Daoy (cell line): ENCODE measurements at places on chromosomes 16 and 17. TPM values are rescaled to one million over a fixed set of nuclear protein-coding genes. Genes with fewer than 3 reads are reported as not detected.
A peak's percentile ranks its signal among the peaks of the same experiment; 100 is the strongest.

The ACSM3 gene
- 2.2 and 4.8 TPM in 2 replicates for total RNA-seq

DNA sequence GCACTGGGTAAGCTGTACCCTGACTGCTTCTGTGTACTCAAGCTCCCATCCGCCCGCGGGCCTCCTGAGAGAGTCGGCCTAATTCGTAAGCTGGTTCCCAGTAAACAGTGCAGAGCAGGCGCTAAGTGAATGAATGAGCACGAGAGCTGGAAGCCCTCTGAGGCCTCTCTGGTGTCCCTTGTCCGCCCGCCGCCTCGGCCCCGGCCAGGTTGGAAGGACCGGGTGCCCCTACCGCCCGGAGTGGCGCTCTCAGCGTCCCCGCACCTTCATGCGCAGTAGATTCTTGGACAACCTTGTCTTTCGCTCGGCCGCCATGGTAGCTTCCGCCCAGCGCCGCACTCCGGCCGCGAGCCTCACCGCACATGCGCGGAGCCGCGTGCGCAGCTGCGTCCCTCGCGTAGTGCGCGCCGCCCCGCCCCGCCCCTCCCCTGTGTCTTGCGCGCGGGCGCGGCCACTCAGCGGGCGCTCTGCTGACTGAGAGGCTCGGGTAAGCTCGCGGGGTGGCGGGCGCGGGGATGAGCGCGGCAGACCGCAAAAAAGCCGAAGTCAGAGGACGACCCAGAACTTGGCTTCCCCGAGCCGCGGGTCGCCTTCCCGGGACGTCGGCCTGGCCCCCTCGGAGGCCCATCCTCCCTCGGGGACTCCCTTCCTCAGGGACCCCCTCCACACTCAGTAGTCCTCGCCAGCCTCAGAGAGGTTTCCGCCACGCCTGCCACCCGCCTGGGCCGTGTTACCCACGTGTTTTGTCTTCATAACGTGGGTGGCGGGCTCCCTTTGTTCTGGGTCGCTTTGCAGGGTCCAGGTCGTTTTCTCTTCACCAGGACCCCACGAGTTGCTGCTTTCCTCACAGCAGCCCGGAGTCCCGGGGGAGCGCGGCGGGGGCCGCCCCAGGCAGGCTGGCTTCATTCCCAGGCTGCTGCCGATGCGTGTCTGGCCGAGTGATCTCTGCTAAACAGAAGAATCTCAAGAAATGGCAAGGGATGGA is at the start of gene MPHOSPH6:
TSS of gene MPHOSPH6 (minus strand) at position 364 of the 985 bp plus-strand sequence. CDS start at position 315, 49 bp downstream.
- peak; percentile 94 for DNase-seq

The NDRG4 gene
- 5.7 and 15.9 TPM in 2 replicates for total RNA-seq

GRCh38 chr16:49855822-49856671 is at the start of gene ZNF423:
Gene ZNF423 (minus strand): TSS chr16:49856112. CDS start chr16:49855774, 338 bp downstream.
- peak; percentile 13 for DNase-seq

- DNase-seq = no peak
Measured at GRCh38 chr16:54690306-54690705, 240.4 kb upstream of the IRX5 start.

The ITGB3 gene
- total RNA-seq = 15.1 and 22.1 TPM in 2 replicates

GRCh38 chr16:86522634-86523033 is 12.3 kb downstream of the FOXF1 start:
- no peak for DNase-seq

GRCh38 chr17:44014133-44014436 is 678 bp downstream of the TMEM101 start:
- DNase-seq = no peak

GRCh38 chr17:17206124-17206912 is at the start of gene PLD6:
Gene PLD6 (minus strand): TSS chr17:17206333. CDS start chr17:17206286, 47 bp downstream.
- DNase-seq = peak; percentile 91

DNA sequence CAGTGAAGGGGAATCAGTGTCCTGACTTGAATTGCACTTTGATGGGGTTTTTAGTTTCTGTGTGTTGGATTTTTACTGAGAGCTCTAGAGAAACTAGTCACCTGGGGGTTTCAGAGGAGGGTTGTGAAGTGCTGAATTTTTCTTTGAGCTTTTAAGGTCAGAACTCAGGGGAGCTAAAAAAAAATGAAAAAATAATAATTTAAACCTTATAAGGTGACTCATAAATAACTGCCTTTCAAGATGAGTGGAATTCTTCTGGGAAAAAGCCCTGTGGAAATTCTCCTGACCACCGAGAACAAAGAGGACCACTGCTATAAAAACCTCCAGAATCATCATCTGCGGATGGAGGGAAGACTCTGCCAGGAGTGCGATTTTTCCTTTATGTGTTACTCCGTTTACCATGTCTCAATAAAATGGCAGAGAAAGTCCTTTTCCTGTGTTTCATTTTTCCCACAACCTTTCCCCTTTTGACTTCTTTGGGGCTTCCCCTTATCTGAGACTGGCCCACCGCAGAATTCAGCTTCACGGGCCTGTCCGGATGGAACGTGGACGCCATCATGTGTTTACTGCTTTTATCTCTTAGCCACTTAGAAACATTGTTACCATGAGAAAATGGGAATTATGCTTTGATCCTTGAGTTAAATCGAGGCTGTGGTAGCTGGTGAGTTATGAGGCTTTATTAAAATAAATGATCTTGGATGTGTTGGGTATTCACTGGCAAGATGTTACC is 39.7 kb downstream of the RPTOR start:
- DNase-seq = no peak

DNA sequence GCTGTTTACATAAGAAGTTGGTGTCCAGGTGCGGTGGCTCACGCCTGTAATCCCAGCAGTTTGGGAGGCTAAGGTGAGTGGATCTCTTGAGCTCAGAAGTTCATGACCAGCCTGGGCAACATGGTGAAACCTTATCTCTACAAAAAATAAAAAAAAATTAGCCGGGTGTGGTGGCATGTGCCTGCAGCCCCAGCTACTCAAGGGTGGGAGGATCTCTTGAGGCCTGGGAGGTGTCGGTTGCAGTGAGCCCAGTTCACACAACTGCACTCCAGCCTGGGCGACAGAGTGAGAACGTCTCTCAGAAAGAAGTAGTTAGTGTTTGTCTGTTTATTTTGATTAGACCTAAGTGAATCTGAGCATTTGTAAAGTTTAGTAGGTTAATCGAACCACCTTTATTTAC is 12.8 kb downstream of the DDX19A start:
- no peak for DNase-seq

The PPP1R27 gene
- total RNA-seq = not detected in 2 replicates

GRCh38 chr16:49482690-49483089 is 109.1 kb downstream of the C16orf78 start:
- no peak for DNase-seq

DNA sequence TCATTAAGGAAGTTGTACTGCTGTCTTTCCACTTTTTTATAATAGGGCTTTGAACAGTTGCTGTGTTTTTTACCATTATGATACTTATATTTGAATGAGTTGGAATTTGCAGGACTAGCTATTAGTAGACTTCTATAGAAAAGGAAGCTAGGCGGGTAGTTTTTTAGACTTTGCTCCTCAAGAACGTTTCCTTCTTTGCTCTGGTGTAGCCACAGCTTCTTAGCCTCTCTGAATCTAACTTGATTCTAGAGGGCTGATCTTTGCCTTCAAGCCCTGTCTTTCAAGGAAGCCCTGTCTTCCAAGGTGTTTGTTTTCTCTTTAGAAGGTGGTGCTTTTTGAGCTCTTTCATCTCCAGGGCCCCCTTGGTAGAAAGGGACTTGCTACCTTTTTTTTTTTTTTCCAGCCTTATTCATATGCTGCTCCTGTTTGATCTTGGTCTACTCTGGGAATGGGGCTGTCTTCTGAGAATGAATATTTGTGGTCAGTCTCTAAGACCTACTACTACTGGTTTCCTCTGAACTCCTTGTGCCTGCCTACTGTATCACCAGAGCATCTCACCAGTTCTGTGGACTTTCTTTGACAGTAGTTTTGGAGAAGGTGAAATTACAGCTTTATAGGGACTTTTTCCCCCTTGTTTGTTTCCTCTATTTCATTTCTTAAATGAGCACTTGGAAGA is 52.3 kb upstream of the RASL10B start:
- no peak for DNase-seq

The TAC4 gene
- not detected in 2 replicates for total RNA-seq

DNA sequence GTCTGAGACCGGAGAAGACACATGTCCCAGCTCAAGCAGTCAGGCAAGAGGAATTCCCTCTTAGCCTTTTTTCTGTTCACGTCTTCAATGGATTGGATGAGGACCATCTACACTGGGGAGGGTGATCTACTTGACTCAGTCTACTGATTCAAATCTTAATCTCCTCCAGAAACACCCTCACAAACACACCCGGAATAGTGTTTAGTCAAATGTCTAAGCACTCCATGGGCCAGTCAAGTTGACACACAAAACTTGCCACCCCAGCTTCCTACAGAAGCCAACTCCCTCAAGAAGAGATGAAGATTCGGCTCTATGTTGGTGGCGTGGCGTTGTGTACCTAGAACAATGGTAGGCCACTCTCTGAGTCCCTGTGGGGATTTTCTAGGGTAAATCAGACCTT is 22.5 kb upstream of the NKD1 start:
- no peak for DNase-seq

The NOS2 gene
- 0.54 and 0.74 TPM in 2 replicates for total RNA-seq

- no peak for DNase-seq
Measured at GRCh38 chr17:15945527-15946191, 729 bp downstream of the ADORA2B start.

- DNase-seq = no peak
Measured at GRCh38 chr16:29720703-29721102, 25.1 kb downstream of the C16orf54 start.

The ZNF205 gene
- total RNA-seq = 6.6 and 10.5 TPM in 2 replicates

GRCh38 chr16:66996324-66996982 is 8.1 kb downstream of the CES4A start:
- DNase-seq = no peak

DNA sequence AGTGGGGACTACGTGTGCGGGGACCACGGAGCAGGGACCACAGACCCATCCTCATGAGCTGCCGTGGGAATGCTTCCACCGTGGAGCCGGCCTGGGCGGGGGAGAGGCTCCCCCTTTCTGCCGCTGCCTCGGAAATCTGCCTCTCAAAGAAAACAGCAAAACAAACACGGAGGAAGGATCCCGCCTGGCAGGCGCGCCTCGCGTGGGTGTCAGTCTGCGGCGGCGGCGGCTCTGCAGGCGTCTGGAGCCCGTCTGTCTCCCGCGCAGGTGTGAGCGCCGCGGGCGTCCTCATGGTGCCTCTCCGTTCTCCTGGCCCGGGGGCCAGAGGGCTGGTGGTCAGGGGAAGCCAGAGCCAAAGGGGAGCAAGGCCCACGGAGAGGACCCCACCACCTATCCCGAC is 27.5 kb downstream of the GSE1 start:
- DNase-seq = no peak

DNA sequence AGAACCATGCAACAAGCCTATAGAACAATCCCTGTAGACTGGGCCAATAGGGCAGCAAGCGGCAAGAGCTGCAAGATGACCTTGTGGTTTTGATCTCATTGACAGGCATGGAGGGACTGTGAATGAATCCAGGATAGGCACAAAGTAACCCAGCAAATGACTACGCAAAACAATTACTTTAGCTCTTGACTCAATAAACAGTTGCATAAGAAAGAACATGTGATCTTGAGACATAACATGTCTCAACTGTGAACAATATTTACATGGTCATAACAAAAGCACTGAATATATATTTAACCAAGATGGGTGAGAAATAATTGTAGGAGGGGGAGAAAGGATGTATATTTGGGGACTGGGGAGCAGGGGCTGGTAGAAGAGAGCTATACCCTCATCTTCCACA is 313.7 kb upstream of the CDH5 start:
- no peak for DNase-seq

DNA sequence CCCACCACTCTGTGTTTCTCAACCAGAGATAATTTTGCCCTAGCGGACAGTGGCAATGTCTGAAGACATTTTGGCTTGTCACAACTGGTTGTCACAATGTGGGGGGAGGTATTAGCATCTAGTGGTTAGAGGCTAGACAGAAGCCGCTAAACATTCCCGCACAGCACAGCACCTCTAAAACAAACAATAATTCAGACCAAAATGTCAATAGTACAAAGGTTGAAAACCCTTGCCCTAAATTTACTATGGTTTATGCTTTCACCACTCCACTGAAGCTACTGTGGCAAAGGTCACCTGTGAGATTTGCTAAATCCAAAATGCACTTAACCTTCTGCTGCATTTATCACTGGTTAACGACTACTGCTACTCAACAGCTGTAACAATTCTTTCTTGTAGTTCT is 14.1 kb downstream of the NUP88 start:
- no peak for DNase-seq

DNA sequence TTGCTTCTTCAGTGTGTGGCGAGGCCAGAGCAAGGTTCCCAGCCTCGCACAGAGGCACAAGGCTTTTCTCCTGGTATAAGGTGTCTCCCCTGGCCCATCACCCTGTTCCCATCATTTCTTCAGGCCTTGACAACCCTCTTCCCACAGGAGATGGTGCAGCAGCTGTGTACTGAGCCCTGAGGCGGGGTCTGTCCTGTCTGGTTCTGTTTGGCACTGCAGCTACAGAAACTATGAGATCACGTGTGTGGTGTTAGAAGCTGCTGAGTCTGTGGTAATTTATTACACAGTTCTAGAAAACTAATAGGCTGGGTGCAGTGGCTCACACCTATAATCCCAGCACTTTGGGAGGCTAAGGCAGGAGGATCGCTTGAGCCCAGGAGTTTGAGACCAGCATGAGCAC is 7.2 kb downstream of the PLA2G15 start:
- DNase-seq = no peak

GRCh38 chr16:50562657-50563056 is 14.5 kb downstream of the NKD1 start:
- no peak for DNase-seq

GRCh38 chr16:51166091-51166490 is 15.0 kb upstream of the SALL1 start:
- DNase-seq = peak; percentile 12

DNA sequence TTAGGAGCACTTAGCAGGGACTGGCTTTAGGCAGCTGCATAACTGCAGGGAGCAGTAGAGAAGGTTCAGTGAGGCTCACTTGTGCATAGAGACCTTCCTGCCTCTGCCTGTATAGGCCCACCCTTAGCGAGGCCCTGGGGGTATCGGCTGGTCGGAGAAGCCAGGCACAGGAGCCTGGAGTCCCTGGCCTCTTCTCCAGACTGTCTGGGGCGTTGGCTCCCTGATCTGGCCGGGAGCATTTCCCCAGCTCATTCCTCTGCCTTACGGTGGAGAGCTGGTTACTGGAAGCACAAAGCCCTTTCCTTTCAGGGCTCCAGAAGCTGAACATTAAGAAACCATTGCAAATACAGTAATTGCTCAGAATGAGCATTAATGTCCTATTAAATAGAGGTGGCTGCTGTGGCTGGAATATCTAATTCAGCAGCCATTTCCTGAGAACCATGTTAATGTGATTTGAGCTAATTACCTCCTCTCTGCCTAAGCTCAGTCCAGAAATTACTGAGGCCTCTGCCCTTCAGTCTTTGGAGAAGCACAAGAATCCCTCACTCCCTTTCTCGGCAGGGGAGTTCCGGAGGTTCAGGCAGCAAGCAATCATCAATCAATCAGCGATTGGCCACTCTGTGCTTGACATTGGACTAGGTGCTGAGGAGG is 18.8 kb upstream of the TMEM220 start:
- no peak for DNase-seq

- no peak for DNase-seq
Measured at GRCh38 chr17:81537856-81538555, 9.8 kb downstream of the FSCN2 start.

The CLEC18C gene
- 0.17 TPM in 1 of 2 replicates, not detected in the other for total RNA-seq

DNA sequence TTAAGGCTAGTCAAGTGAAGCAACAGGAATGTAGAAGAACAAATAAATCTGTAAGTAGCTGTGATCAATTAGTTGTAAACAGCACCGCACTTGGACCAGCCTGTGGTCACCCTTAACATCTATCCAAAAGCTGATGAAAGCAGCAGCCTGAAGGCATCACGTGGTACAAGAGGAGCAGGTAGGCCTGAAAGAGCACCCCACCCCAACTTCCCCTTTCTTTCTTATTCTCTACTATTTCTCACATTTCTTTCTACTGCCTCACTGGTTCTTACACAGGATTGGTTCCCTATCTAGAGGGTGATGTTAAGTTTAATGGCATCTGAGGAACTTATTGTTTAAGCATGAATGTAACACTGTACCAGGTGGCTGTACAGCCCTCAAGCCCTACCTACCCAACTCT is 42.6 kb upstream of the CLEC18B start:
- no peak for DNase-seq
